ENCODE measurements at places on chromosomes 16 and 17. TPM values are rescaled to one million over a fixed set of nuclear protein-coding genes. Genes with fewer than 3 reads are reported as not detected.

The ORAI3 gene
- 34.4 TPM for total RNA-seq

The ASGR1 gene
- total RNA-seq, result 0.65 TPM

The SGSH gene
- total RNA-seq, result 32.3 TPM

The OR3A2 gene
- 0.26 TPM for total RNA-seq

The ALDH3A1 gene
- total RNA-seq, result 9.3 TPM

Measured in articular chondrocyte of knee joint (primary cell).